Naive B cell (primary cell): ENCODE measurements at places on chromosomes 7 and 10.
A peak's percentile ranks its signal among the peaks of the same experiment; 100 is the strongest.

GRCh38 chr10:43160046-43160920 lies 22.0 kb downstream of the CSGALNACT2 start:
- no peak for DNase-seq

DNA sequence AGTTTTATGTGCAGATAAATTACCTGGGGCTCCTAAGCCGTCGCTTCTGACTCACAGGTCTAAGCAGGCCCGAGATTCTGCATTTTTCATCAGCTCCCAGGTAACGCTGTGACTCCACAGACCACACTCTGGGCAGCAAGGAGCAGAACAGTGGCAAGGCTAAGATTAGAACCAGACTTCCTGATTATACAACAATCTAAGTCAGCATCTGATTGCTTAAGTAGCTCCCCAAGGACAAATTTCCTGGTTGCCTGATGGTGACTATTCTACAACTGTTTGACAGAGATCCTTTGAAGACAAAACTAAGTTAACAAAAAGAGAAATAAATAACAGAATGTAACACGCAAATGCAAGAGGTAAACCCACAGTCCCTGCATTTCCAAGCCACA lies 69.0 kb downstream of the CREB3L2 start:
- DNase-seq: no peak

DNA sequence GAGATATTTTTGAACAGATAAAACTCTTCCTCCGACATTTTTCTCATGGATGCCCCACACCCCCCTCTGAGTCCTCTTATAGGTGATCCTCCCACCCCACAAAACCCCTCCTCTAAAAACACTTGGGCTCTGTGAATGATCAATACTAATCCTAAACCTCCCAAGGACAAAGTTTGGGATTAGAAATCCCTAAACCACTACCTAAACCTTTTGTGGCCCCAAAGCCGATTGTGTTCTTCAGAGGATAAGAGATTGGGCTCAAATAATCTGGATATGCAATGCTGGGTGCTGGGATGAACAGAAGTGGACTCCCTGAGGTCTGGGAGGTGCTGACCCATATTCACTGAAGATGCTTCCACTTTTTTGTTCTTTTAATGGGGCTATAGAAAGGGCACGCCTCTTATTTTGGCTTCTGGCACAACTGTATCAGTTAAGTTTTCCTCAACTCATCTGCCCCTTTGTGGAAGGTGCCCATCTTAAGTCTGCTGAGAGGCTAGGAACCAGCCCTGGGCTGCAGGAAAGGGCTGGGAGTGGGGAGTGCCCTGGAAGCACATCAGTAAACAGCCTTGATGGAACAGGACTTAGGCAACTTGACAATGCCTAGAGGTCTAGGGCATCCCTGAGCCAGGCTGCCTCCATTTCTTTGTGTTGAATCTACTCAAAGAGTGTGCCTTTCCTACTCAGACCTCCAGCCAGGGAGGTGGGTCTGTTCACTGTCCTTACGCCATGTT lies at the start of gene OPN1SW:
TSS of gene OPN1SW (minus strand) at position 51 of the 731 bp plus-strand sequence. CDS start at position 38, 13 bp downstream.
- no peak for DNase-seq

GRCh38 chr10:49756641-49757040 lies 5.5 kb downstream of the OGDHL start:
- no peak for DNase-seq

DNA sequence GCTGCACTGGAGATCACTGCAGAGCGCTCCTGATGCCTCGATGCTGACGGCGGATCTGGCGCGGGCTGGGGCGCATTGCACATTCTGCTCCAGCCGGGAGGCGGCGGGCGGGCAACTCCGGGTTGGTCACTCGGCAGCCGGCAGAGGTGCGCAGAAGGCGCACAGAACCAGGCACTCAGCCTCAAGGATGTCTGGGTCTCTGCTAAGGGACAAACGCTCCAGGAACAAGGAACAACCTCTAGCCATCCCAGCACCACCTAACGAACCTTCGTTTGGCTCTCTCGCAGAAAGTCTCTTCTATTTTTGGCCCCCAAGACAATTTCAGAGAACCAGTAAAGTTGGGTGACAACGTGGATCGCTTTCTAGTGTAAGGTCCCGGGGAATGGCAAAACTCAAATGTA lies 254.6 kb downstream of the OTUD1 start:
- no peak for DNase-seq

DNA sequence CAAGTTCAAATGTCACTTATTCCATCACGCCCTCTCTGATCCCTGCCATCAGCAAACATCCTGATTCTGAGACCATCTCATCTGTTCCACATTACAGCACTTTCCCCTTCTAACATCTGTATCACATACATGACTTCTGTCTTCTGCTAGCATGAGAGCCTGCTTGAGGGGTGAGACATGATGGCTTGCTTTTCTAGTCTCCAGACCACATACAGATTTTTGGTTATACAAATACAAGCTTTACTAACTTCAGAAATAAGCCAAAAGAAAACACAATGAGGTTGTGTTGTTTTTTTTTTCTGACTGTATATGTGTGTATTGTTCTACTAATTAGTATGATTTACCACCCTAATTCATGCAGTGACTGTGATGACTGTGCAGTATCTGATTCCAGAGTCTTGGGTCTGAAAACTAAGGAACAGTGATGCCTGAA lies 34.3 kb downstream of the NAPEPLD start:
- no peak for DNase-seq

DNA sequence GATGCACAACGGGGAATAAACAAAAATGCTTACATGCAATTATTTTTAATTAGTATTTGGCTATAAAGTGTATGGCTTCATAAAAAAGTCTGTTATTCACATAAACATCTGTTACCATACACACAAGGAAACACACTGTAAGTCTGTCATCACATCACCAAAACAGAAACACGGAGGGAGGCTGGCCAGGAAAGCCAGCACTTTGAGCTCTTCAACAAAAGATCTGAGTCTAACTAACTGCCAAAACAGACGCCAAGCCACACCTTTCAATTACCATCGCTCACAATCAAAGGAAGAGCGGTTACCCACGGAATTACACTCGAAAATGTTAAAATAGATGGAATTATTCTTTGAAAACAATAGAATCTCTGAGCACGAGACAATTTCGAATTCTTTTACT lies 49.2 kb upstream of the MGMT start:
- DNase-seq: no peak

- no peak for DNase-seq
These were observed 24.0 kb downstream of the OR9A2 start for GRCh38 chr7:143002898-143003297.

DNA sequence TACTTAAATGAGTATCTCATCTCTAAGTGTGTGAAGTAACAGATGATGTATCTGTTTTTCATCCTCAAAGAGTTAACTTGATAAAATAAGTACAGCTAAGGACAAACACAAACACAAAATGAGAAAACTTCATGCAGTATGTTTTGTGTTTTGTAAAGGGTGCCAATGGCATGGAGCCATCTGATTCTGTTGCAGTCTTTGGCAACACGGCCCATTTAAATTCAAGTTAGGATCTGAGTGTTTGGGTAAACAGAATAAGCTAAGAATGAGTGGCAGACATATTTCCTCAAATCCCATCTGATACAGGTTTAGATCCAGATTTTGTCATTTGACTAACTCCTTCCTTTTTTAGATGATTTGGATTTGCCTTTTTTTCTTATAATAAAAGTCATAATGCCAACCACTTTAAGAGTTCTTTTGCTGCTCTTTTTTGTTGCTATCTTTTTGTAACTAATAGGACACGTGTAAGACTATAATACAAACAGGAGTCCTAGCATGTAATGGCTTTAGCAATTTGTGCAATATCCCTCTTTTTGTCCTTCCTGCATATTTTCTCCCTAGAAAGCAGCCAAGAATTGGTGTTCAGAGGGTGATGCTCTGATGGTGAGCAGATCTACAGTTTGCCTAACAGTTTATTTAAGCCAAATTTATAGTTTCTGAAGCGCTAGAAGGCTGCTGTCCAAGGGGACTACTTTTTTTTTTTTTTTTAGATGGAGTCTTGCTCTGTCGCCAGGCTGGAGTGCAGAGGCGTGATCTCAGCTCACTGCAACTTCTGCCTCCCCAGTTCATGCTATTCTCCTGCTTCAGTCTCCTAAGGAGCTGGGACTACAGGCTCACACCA lies 18.9 kb upstream of the ACTA2 start:
- no peak for DNase-seq

DNA sequence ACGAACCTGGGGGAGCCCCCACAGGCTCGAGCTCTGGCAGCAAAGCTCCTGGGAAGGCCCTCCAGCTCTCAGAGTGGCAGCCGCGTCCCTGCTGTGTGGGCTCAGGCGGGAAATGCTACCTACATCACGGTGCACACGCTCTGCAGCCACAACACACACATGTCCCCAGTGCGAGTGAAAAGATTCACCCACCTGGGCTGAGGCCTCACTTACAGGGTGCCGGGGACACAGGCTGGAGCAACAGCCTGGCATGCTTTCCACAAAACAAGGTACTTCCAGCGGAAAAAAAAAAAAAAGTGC lies 410.4 kb upstream of the FOXK1 start:
- DNase-seq: no peak

DNA sequence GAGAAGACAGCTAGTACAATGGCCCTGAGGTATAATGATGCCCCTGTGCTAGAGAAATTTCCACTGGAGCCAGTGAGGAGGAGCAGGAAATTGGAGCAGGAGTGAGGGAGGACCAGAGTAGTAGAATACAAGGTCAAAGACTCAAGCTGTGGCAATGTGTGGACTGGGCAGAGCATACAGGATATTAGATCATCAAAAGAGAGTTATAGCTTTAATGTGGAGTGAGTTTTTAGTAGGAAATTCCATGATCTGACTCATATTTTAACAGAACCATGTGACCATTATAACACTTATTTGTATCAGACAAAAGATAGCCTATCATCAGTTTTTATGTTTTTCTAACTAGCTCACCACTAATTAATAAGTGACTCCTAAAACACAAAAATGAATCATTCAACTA lies 154.1 kb downstream of the DGKB start:
- no peak for DNase-seq

DNA sequence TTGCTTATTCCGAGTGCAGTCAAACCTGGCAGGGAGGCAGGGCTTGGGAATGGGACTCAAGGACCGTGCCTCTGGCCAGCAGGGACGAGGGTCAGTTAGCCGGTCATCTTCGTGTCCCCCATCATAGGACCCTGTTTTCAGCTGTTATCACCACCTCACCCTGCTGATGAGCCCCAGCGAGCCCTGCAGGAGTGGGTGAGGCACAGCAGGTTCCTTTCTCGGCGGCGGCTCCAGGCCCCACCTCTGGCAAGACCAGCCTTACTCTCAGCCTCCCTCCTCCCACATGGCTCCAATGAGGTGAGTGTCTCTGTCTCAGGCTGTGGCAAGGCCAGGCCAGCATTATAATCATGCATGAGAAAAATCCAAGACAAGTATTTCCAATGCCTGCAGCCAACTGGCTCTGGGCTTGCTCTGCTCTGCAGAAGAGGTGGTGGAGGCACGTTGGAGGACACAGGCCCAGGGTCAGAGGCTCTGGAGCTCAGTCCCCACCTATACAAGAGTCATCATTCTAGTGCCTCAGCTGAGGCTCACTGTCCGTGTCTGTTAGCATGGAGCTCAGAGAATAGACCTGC lies 15.7 kb downstream of the PKD1L1 start:
- no peak for DNase-seq

- DNase-seq: no peak
These were observed 146.2 kb upstream of the RET start for GRCh38 chr10:42930516-42931192.

DNA sequence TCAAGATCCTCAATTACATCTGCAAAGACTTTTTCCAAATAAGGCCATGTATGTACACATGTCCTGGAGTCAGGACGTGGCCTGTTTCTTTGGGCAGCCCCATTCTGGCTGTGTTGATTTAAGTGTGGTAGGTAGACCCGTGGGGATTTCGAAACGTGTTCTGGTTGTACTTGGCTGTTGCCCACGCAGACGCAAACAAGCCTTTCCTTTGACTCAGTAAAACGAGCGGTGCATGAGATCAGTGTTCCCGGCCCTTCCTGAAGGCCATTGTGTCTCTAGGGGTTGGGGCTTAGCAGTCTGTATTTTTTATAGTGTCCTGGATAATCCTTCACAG lies 64.8 kb upstream of the DNAJB6 start:
- no peak for DNase-seq

DNA sequence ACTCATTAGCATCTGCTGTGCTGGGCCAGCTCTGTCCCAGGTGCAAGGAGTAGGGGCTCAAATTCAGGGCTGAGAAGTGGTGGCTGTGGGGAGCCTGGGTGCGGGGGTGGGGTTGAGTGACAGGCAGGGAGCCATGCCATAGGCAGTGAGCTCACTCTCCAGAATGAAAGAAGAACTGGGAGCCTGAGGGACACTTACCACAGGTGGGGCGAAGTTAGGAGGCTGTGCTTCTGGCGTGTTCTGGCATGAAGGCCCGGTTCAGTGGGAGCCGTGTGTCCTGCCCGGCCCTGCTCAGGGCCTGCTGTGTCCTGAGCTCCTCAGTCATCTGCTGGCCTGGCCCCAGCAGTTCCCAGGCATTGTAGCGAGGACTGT lies 62.5 kb downstream of the MKI67 start:
- DNase-seq: peak; percentile 39

DNA sequence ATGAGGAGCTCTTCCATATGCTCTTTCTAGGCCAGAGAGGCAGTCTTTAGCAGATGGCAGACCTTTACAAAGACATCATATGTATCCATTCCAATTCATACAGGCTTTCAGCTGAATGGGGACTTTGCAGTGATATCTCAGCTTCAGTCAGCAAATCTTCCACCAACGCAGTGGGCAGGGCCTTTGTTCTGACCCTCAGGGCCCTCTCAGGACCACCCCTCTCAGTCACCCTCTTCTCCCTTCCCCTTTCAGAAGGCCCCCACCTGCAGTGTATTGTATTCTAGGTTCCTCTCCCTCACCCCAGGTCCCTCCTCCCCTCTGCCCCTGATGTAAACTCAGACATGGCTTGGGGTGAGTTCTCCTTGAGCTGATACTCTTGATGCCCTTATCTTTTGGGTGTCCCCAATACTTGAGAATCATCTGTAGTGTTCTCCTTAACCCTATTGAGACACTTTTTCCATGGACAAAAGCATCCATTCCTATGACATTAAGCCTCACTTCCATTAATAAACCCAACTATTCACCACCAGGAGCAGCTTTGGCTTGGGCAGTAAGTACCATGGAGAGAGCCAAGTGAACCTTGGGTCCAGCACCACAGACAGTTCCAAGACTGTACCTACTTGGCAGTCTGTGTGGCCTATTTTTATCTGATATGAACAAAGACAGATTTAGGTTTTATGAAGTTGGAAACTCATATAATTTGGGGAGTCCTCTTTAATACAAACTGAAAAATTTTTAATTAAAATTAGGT lies 62.7 kb downstream of the ADCYAP1R1 start:
- no peak for DNase-seq

GRCh38 chr7:2812114-2812487 lies 32.0 kb downstream of the GNA12 start:
- DNase-seq: no peak

GRCh38 chr10:45154502-45154901 lies 153.8 kb downstream of the ZNF22 start:
- DNase-seq: no peak

DNA sequence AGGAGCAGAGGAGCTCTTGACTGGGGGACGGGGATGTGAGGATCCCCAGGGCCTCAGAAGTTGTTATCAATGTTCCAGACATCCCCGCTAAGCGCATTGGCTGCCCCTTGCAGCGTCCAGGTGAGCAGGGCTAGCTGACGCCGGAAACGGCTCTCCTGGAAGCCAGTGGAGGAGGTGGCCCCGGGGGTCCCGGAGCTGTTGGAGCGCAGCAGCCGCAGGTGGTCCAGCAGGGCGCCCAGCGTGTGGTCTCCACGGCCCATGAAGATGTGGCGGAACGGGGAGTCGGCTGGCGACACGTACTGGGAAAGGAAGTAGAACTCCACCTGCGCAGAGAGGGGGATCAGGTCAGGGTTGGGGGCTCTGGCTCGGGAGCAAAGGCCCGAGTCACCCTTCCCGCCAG lies 8.5 kb downstream of the MOSPD3 start:
- no peak for DNase-seq

- no peak for DNase-seq
These were observed 25.5 kb downstream of the ETV1 start for GRCh38 chr7:13963925-13964324.

- no peak for DNase-seq
These were observed 121.1 kb downstream of the GPR85 start for GRCh38 chr7:112965506-112965905.
